ENCODE measurements at places on chromosomes 6 and 20.

- DNase-seq: no peak
Measured at GRCh38 chr6:90663873-90664272, 77.0 kb upstream of the MAP3K7 start.

DNA sequence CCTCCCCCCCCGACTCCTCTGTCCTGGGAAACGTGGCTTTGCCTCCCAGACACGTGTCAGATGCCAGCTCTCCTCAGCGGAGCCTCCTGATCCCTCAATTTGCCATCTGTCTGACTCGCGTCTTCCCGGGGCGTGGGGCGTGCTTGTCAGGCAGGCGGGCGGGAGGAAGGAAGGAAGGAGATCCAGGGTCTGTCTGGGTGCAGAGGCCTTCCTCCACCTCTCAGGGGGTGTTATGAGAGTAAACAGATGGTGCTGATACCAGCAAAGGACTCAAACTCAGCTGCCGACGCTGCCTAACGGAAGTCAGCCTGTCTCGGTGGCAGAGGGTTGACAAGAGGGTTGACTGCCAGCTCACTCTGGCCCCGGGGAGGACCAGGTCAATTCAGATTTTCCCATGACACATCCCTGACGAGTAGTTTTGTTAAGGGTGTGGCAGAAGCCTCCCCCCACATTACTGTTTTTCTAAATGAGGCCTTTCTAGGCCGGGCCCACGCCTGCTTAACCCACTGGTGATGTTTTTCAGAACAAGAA is 17.0 kb downstream of the UQCC2 start:
- DNase-seq: peak; percentile 70

DNA sequence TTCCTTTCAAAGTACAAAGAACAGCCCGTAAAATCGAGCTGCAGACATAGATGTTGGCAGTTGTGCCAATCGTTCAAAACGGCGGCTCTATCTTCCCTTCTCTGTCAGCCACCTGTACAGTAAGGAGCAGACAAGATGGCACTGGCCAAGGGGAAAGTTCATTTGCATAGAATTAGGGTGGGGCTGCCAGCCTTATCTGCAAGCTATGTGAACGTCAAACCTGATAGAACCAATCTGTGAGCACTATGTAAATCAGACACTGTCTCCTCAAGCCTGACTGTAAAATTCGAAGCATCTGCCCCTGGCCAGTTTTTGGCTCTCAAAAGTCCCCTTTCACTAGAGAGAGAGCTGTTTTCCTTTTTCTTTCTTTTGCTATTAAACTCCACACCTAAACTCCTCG is 374.5 kb downstream of the EPM2A start:
- no peak for DNase-seq

DNA sequence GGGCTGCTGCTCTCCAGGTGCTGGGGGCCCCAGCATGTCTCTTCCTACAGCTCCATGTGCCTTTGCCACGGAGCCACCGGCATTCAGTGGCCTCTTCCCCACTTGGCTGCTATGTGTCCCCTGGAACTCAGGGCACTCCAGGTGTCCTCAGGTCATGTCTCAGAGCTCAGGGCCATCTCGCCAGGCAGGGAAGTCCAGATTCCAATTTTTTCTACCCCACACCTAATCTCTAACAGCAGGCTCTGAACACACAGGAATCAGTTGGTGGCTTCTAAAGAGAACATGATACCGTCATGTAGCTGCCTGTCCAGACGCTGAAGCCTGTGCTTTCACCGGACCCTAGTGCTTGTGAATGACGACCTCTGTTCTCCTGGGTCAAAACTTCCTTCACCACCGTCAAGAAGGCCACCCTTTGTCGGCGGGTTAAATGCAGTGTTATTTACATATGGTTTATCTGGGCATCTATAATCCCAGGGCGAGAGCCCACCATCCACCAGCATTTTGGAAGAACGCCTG is 4.2 kb upstream of the SLCO4A1 start:
- DNase-seq: no peak

GRCh38 chr6:54085541-54085940 is 25.7 kb upstream of the MLIP start:
- DNase-seq: peak; percentile 91

- no peak for DNase-seq
Measured at GRCh38 chr20:21029341-21029740, 76.8 kb downstream of the LINC00237 start.

- no peak for DNase-seq
Measured at GRCh38 chr6:160678744-160679401, 14.8 kb upstream of the LPA start.

DNA sequence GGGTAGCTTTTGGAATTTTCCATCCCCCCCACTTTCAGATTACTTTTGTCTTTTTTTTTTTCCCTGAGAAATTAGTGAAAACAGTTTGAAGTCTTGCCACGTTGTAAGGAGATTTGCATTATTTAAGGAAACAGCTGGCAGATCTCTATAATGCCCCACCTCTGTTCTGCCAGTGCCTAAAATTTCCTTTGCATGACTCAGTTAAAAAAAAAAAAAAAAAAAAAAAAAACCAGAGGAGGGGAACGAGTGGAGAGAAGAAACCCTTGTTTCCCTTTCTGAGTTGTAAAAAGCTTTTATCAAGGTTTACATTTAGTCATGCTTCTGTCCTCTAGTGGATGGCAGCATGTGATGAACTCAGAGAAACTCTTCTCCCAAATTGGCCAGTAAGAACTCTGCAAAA is 33.5 kb downstream of the CARMIL1 start:
- DNase-seq: peak; percentile 37

DNA sequence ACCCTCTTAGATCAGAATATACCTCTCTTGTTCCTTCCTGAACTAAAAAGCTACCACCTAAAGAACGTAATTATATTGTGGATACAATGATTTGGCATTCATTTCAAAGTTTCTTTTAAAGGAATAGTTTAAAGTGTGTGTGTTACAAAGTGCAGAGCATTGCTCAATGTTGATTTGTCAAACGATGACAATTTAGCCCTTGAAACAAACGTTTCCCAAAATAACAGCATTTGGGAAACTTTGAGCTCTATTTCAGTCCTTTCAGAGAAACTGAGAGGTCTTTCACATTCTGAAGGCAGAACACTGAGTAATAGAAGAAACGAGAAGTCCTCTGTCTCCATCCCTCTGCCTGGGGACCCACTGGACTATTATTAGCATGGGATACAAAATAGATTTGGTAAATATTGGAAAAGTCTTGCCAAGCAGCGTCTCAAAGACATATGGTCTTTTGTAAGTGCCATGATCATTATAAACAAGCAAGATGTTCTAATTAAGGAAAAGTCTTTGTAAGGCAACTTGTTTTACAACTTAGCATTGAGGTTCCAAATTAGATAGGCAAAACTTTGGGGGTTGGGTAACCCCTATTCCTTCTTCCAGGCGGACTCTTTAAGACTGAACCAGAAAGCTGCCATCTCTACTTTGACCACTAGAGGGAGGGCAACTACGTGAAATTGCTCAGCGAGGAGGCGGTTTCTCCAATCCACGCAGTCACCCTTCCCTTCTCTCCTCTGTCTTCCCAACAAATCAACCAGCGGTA is 208.8 kb downstream of the RNF144B start:
- peak; percentile 74 for DNase-seq

DNA sequence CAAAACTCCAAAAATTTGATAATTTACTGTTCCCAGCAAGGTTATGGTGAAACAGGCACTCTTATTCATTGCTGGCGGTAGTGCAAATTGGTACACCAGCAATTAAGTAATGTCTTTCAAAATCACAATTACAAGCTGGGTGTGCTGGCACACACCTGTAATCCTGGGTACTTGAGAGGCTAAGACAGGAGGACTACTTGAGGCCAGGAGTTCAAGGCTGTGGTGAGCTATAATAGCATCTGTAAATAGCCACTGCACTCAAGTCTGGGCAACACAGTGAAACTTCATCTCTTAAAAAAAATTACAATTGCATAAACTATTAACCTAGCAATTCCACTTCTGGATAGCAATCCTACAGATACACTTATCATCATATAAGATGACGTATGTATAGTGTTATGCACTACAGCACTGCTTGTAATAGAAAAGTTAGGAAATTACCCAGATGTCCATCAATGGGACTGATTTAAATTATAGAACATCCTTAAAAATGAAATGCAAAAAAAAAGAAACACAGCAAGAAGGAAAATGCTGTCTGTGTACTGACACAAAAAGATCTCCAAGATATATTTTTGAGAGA is 31.4 kb downstream of the NCOA6 start:
- DNase-seq: no peak

DNA sequence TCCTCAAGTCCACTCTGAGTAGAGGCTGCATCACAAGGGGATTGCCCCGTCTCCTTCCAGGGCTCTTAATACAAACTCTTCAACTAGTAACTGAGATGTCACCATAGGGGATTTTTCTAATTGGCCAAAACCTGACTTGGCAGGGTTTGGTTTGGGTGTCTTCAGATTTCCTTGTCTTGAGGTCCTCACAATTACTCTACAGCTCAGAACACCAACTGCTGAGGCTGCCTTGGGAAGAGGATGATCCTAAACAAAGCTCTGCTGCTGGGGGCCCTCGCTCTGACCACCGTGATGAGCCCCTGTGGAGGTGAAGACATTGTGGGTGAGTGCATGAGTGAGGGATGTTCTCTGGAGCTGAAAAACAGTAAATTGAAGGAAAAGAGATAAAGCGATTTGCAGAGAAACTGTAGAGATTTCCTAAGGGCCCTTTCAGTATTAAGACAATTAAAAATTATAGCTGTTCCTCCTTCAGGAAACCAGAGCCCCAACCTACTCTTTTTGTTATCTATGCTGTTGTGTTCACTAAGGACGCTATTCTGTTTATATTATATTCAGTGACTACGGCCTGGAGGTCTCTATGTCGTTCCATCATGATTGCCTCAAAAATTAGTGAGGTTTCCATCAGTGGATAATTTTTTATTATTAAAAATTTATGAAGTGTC is at the start of gene HLA-DQA1:
Gene HLA-DQA1, plus strand, starts transcription at position 188 of the 662 bp plus-strand sequence. Its CDS starts 53 bp downstream, at position 241.
- peak; percentile 27 for DNase-seq

DNA sequence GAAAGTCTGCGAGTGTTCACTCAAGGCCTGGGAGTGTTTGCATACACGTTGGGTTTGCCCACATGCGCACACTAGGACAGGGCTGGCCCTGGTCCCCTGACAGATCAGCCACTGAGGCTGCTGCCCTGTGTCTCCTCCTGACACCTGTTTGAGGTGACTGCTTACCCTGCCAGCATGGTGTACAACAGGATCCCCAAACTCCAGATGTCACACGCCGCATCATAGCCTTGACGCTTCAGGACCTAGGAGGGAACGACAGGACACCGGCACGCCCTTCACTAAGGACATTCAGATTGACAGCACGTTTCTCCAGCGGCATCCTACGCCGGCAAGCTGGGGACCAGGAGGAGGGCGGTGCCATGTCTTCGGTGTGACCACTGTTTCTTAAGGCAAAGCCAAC is 37.0 kb upstream of the MPC1 start:
- no peak for DNase-seq

DNA sequence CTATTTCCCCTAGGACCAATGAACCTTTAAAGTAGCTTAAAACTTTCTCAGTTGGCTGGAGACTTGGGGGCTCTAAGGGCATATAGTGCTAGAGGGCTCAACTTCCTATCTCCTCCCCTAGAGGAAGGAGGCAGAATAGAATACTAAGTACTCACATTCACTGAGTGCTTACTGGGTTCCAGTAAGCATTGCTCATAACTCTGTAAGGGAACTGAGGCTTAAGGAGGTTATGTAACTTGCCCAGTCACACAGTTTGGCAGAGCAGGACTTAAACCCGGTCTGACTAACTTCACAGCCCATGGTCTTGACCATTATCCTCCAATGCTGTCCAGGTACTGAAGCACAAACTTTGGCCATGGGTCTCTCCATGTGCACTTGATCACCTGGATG is 12.5 kb downstream of the SESN1 start:
- DNase-seq: no peak

DNA sequence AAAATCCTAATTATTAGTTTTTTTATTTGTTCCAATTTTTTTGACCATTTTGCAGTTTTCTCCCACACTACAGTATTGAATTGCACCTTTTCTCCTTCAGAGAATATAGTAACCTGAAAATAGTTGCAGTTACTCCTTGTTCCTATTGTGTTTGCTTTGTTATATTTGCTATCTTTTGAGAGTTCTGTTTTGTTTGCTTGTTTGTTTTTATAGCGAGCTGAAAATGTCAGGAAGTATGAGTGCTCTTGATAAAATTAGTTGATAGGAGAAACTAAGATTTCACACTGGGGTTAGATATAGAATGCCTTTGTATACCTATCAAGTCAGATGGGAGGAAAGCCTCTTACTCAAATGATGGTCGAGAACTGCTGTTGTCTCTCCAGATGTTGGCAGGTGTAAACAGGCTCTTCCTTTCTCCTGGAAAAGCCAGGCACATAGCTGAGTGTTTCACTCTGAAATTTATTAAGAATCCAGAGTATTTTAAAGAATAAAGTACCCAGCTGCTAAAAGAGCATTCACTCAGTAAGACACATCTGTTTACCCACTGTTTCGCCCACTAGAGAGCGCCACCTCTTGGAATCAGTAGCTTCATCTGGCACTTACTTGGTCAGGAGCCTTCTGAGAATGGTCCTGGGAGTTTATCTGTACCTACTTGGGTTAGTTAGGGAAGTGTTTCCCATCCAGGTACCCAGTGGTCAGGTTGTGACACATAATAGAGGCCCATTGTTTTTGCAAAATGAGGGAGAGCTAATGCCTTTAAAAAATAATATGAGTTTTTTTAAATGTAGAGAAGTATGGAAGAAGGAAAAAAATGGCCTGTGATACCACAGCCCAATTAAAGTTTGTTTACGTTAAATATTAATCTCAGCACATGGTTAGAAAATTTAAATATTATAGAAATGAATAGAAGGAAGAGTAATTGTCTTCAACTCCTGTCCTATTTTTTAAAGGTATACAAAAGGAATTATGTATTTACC is 11.2 kb downstream of the NT5DC1 start:
- no peak for DNase-seq

- peak; percentile 80 for DNase-seq
Measured at GRCh38 chr20:44714701-44715498, at the start of gene CCN5. Gene CCN5, plus strand, starts transcription at chr20:44715369. Its CDS starts 22 bp downstream, at chr20:44715391.

- no peak for DNase-seq
Measured at GRCh38 chr6:138285800-138286199, 67.5 kb upstream of the PBOV1 start.

GRCh38 chr20:4613718-4614620 is 107.7 kb upstream of the PRND start:
- peak; percentile 73 for DNase-seq

- no peak for DNase-seq
Measured at GRCh38 chr6:30020626-30021025, 40.4 kb upstream of the POLR1H start.

GRCh38 chr6:82741996-82742385 is 323.6 kb downstream of the UBE3D start:
- DNase-seq: no peak

- no peak for DNase-seq
Measured at GRCh38 chr20:63118303-63119120, 97.4 kb downstream of the YTHDF1 start.

Data from muscle of leg (tissue), 16 donors.